ENCODE measurements at places on chromosomes 16 and 17.

DNA sequence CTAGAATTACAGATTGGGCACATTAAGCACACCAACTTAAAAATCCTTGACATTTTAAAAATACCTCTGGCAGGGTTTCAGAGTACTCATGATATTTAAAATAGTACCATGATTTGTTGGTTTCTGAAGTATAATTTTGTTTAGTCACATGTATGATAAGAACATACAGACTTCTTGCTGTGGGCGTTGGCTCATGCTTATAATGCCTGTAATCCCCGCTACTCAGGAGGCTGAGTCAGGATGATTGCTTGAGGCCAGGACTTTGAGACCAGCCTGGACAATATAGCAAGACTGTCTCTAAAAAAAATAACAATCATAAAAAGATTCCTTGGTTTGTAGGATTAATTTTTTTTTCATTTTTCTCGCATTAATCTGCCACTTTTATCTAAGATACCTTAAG, 78.5 kb downstream of the NOS2 start:
- no peak for DNase-seq

DNA sequence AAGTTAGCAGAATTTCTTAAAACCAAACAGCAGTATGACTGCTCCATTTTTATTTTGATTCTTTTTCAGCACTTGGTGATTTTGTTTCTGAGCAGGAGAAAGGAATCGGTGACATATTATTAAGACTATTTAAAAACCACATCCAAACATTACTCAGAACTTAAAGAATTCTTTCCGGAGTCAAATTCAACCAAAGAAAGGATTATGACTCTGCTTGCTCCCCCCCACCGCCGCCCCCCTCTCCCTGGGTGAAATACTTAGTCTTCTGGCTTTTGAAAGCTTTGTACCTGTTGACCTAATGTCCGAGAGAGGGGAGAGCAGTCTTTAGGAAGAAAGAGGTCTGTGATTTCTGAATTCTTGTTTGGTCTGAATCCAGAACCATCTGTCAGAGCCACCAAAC, 17.9 kb upstream of the COL1A1 start:
- DNase-seq: no peak

- DNase-seq: no peak
Observed at GRCh38 chr16:59701963-59702930, 968.1 kb upstream of the GOT2 start.

- no peak for DNase-seq
Observed at GRCh38 chr16:54936201-54936978, 5.7 kb downstream of the IRX5 start.

- no peak for DNase-seq
Observed at GRCh38 chr17:37700881-37701280, 44.0 kb downstream of the HNF1B start.

DNA sequence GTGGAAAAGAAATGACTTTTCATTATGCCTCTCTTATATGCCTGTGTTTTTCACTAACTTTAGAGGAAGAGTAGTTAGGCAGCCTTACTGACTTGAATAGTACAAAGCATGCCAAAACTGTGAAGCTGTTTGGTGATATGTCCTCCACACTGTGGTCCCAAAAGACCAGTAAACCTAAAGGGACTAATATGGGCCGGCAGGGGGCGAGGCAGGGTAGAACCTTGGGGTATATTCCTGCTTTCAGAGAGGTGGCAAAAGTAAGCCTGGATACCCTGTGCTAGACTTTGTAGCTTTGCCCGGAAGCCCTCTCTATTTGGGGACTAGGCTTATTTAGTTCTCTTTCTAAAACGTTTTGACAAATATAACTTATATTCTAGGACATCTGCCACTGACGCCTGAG, 36.5 kb upstream of the VWA3A start:
- no peak for DNase-seq

- no peak for DNase-seq
Observed at GRCh38 chr17:64002658-64003525, 4.7 kb downstream of the PRR29 start.

DNA sequence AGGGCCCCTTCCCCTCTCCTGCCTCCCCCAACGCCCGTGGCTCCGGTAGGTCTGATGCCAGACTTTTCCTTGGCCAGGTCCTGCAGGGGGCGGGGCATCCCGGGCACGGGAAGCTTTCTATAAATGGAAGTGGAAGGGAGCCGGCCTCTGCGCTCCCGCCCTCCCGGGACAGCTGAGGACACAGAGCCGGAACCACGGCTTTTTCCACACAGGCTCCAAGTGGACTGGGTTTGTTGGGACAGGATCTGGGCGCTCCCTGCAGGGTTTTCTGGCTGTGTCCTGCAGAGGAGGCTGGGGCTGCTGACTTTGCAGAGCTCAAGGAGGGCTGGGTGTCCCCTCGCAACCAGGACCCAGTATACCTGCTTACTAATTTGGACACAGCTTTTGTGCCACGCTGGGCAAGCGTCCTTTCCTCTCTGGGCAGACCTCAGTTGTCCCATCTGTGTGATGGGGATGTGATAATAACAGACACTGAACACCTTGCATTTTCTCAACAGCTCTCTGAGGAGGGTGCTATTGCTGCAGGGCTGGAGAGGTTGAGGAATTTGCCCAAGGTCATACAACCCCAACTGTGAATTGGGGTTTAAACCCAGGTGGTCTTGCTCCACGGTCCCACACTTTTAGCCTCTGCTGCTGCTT, 1.8 kb downstream of the TNS4 start:
- DNase-seq: no peak

DNA sequence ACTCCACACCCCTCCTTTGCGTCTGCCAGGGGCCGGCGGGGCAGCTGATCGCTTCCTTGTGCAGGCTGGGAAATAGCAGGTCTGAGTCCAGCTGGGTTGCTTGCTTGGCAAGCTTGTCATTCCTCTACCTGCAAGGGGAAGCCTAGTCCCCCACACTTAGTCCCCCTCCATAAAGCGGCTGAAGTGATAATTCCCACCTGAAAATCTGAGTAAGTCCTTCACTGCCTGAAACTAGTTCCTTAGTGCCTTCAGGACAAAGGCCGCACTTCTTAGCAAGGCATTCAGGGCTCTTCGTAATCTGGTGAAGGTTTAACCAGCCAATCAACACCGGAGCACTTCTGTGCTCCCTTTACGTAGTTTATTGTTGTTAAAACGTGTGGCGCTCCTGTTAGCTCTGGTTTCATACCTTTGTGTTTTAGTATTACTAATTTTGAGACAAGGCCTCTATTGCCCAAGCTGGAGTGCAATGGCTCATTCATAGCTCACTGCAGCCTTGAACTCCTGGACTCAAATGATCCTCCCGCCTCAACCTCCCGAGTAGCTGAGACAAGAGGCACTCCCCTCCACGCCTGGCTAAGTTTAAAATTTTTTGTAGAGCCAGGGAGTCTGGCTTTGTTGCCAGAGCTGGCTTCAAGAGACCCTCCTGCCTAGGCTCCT, 817 bp downstream of the PSKH1 start:
- no peak for DNase-seq

DNA sequence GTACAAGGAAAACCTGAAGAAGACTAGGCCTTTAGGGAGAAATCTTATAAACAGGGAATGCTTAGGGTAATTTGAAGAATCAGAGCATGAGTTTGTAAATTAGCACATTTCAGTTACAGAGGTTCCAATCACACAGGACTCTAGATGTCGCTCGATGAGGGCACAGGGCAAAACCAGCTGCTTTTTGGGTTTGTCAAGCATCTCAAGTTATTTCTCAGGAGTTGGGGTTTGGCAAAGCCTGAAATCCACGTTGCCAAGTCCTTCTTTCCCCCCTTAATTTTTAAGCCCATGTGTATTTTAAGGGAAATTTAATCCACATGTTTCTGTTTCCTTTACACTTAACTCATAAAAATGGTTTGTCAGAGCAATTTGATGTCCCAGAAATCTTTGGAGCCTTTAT, 146.9 kb downstream of the ANKFN1 start:
- DNase-seq: no peak

- no peak for DNase-seq
Observed at GRCh38 chr17:21210411-21211076, 3.4 kb downstream of the TMEM11 start.

GRCh38 chr17:59330053-59330942, 1.2 kb upstream of the YPEL2 start:
- no peak for DNase-seq

DNA sequence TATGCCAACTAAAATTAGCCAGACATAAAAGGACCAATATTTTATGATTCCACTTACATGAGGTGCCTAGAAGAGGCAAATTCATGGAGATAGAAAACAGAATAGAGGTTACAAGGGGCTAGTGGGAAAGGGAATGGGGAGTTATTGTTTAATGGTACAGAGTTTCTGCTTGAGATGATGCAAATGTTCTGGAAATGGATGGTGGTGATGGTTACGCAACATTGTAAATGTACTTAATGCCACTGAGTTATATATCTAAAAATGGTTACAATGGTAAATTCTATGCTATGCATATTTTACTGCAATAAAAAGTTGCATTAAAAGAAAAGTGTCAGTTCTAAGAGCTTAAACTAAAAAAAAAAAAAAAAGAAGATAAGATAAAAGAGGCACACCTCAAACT, 17.9 kb downstream of the MT1X start:
- no peak for DNase-seq

GRCh38 chr17:41904242-41904841, 14.4 kb downstream of the ACLY start:
- DNase-seq: no peak

DNA sequence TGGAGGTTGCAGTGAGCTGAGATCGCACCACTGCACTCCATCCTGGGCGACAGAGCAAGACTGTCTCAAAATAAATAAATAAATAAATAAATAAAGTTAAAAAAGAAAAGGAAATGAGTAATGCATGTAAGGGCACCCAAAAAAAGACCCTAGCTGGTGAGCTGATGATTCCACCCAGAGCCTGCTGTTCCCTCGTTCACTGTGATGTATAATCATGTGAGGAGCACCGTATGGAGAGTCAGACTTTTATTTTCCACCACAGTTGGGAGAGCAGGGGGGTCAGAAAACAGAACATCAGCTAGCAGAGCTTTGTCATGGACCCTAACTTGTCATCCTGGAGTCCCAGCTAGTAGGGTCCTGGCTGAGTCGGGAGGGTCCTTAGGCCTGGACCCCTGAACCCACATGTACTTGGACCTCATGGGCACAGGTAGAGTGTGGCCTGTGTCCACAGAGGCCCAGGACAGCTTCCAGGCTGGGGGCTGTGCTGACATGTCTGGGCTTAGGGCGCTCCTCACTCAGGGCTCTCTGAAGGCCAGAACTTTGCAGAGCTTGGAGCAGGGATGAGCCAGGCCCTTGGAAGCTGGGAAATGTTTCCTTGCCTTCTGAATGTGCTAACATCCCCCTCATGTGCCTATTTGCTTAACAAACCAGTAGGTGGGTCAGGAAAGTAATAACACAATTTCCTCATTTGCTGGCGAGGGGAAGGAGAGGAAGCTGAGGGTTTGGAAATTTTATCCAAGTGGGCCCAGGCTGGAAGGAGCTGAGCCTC, 18.8 kb upstream of the LASP1NB start:
- DNase-seq: no peak
